ENCODE measurements at places on chromosomes 5 and 9.
A peak's percentile ranks its signal among the peaks of the same experiment; 100 is the strongest.

- DNase-seq: no peak
Measured at GRCh38 chr5:17384181-17384580, 113.8 kb upstream of the TAF11L2 start.

DNA sequence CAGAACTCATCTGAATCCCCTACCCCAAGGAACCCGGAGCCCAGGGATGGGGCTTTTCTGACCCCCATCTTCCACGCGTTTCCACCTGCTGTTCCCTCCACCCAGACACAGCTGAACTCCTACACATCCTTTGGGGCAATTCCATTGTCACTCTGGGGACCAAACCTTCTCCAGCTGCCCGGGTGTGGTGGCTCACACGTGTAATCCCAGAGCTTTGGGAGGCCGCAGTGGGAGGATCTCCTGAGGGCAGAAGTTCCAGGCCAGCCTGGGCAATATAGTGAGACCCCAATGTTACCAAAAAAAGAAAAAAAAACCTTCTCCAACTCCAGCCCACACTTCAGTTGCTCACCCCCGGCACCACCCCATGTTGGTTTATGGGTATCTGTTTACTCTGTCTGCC lies 8.1 kb downstream of the EPB41L4B start:
- DNase-seq: no peak

DNA sequence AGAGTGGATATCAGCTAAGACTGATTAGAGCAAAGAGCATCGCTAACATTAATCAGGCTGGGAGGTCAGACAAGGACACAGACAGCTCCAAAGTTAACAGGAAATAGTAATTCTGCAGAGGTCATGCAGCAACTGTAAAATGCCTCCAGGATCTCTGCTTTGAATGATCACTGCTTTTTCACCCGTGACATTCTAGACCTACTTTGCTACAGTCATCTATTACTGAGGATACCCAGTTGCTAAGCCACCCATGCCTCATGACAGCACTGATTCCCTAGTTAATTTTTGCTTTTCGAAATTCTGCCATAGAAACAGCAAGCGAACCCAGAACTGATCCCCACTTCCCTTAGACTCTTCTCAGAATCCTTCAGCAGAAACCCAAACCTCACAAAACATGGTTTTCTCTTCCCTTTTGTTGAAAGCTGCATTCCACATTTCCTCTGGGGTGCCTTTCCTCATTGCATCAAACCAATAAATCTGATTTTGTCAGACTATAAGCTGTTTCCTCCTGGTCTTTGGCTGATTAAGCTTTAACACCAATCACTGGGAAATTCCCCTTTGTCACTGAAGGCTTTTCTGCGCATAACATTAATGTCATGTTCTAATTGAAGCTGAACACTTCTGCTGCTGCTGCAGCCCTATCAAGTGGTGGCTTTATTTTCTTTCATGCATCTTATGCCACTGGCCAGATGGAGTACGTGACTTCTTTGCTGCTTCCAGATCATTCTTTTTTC lies 201.1 kb upstream of the CHD1 start:
- DNase-seq: no peak

DNA sequence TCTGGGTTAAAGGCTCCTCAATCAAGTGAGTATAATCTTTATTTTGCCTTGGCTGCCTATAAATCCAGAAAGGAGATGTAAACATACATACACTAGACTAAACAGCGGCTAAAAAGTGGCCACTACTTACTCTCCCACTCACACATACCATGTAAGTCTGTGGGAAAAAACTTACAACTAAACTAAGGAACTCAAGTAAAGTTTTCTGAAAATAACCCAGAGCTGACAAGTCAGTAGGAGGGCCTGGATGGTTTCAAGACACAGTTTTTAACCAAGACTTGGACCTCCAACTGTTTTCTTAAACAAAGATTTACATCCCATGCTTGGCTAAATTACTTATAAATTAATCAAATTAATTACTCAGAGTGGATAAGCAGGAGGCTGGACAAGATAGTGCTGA lies 64.5 kb downstream of the CEP120 start:
- DNase-seq: no peak

DNA sequence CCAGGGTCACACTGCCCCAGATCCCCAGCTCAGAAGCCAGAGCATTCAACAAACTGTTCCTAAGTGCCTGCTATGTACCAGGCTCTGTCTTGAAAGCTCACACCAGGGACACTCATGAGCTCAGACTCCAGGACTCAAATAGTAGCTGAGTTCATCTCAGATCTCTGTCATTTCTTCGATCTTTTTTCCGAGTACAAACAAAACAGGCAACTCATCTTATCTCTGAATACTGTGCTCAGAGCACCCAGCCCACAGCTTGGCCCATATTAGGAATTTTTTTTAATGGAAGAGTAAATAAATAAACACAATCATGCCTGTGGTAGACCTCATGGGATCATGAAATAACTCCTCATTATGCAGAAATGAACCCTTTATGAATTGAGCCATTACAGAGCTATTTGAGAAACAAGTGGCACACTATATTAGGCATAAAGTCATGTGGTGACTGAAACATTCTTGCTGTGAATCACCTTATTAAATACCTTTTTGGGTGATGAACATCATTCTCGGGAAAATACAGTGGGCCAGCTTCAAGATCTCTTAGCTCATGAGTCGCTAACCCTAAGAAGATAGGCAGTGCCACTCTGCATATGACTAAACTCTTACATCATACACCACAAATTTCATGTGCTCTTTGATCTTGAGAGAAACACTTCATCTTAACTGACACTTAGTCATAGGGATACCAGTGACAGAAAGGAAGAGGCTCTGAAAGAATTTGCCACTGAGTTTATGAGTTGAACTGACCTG lies 9.9 kb downstream of the SH3RF2 start:
- DNase-seq: no peak

DNA sequence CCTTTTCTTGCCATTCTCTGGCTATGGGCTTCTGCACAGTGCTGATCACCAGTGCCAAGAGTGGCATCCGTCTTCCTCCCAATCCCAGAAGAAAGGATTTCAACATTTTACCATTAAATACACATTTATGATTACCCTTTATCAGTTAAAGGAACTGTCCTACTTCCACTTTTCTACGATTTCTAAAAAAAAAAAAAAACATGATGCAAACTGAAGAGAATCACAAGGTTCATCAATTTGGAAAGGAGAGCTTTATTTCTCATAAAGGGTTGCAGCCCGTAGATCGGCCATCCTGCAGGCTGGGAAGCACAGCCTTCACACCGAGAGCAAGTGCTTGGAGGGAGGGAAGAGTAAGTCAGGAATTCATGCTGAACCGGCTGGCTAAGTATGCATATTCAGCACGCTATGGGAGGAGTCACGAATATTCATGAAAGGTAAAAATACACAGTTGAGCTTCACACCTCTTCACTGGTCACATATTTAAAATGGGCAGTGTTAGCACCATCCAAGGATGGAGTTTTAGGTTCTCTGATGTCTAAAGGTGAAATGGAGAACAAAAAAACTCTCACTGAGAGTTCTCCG lies 52.5 kb upstream of the SEMA4D start:
- DNase-seq: no peak

- DNase-seq: peak; percentile 62
Measured at GRCh38 chr5:125412561-125413495, 666.4 kb upstream of the ZNF608 start.

GRCh38 chr5:66558560-66558959 lies 37.6 kb upstream of the MAST4 start:
- no peak for DNase-seq
